ENCODE measurements at places on chromosomes 3 and 15. TPM values are rescaled to one million over a fixed set of nuclear protein-coding genes. Genes with fewer than 3 reads are reported as not detected.

Gene GOLGA8M
- total RNA-seq: 5.5 TPM

Gene CYP1A1
- total RNA-seq: not detected

Gene TMEM39A
- total RNA-seq: 43.4 TPM

Gene SPTSSB
- 0.46 TPM for total RNA-seq

Gene RHOV
- 0.31 TPM for total RNA-seq

Gene SLC9A9
- 17.4 TPM for total RNA-seq

Gene CPNE9
- not detected for total RNA-seq

Gene CPN2
- total RNA-seq: not detected

Gene A4GNT
- not detected for total RNA-seq

Gene RFT1
- total RNA-seq: 19.0 TPM

Gene HCLS1
- 7.0 TPM for total RNA-seq

GRCh38 chr3:18422972-18423371 is 2.2 kb downstream of the SATB1 start:
- DNase-seq: no peak

DNA sequence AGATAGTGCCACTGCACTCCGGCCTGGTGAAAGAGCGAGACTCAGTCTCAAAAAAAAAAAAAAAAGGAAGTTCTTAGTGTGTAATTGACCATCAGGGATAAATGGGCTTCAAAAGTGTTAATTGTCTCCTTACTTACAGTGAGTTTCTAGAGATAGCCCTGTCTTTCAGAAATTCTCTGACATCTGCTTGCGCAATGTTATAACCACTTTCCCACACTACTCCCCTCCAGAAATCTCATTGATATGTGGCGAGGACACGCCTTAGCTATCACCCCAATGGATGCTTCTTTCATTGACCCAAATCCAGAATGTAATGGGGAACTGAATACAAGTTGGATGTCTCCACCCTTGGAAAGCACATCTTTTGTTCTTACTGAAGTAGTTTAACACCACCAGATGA is 70.9 kb downstream of the GMPS start:
- no peak for DNase-seq

- no peak for DNase-seq
Observed at GRCh38 chr3:151905647-151906046, 32.2 kb downstream of the SUCNR1 start.

DNA sequence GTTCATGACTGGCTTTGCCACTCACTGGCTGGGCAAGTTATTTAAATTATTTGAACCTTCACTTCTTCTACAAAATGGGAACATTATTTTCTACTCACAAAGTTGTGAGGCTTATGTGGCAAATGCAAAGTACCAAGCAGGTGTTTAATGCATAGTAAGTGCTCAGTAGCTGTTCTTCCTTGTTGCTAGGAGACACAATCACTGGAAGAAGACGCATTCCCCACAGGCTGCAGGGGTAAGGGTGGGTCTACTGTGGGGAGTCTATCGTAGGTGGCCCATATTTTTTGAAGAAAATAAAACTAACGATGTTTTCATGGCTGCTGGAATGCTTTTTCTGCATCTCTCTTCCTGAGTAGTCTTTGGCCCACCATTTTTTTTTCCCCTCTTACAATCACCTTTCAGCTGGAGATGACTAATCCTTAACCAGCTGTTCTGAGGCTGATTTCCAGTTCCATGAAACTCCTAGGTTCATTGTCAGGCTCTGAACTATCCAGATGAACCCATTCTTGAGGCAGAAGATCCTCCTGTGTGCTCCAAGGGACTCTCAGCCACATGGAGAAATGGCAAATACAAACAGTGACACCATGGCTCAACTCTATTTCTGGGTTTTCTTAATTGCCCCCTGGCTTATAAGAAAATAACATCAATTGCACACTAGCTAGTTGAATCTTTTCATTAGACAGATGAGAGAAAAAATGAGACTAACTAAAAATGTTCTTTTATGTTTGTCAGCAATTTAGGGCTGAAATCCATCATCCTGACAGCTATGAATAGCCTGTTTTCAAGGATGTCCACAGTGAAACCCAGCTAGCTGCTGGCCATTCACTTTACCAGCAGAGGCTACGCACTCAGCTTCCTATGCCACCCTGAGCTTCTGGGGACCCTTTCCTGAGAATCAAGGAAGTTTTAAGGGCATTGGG is 108.3 kb upstream of the ETV5 start:
- no peak for DNase-seq

- no peak for DNase-seq
Observed at GRCh38 chr3:58158442-58159153, 52.2 kb downstream of the DNASE1L3 start.

DNA sequence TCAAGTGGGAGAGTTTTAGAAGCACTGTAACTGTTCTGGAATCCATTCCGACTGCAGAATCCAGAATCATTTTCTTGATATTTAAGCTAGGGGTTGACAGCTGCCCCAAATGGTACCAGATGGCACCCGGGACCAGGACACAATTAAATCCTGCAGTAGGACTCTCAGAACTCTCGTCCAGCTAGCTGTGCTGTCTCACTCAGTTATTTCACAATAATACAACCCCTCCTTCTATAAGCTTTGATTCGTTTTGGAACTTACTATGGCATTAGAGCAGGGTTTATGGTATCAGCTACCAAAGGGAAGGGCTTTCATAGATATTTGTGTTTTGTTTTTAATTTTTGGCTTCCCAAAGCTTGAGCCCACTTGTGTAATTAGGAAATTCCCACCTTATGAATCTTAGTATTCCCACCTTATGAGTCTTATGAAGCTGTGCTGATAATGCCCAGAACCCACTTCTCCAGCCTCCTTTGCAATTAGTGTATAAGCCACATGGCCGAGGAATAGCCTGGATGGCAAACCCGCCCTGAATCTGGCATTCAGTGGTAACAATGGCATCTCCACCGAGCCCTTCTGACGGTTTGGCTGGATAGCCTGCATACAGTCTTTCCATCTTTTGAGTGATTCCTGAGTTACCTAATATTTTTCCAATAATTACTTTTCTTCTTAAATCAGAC is 120.1 kb downstream of the UACA start:
- DNase-seq: no peak

Measured in ovary (tissue), 10 donors.